ENCODE measurements at places on chromosomes 16 and 17.

GRCh38 chr17:78665387-78665951 lies 88.3 kb upstream of the DNAH17 start:
- no peak for DNase-seq

DNA sequence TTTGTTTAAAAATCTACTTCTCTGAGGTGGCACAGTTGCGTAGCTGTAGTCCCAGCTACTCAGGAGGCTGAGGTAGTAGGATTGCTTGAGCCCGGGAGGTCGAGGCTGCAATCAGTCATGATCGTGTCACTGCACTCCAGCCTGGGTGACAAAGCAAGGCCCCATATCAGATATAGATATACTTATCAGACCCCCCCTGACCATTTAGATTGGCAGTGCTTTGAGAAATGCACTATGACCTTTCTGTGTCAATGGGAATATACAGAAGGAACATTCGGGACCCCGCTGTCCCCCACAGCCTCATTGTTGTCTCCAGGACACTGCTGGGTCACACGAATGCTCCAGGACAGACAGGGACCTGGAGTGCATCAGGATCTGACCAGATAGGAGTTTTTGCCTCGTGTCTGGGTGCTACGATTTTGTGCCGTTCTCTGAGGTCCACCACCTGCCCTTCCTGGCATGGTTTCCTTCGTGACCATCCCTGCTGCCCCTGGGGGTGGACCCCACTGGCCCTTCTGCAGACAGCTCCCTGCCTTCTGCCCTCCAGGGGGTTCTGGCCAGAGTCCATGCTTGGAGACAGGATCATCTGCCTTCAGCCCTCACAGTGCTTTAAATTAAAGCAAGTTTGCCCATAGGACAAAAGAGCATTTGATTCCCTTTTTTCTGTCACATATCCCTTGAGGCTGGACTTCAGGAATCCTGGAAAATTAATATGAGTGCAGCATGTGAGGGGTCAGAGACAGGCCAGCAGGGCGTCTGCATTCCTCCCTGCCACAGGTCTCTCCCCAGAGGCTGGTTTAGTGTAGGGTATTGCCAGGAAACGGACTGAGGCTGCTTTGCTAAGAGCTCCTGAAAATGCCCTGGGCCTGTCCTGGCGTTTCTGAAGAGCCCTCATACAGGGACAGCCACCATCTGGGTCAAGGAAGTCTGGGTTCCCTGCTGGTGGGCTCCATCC lies 19.3 kb downstream of the PLD6 start:
- no peak for DNase-seq

DNA sequence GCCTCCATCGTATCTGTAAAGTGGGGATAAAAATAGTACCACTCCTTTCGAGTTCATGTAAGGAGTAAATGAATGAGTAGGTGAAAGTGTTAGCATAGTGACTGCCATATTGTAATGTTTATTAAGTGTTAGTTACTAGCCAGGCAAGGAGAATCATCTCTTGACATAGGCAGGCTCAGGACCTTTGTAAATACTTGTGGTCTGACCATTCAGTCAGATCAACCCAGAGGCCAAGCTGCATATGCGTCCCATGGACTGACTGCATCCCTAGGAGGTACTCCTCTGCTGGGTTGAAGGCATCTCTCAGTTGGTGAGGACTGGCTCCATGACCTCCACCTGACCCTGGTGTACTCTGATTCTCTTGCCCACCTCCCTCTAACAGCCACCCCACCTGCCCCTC lies 40.5 kb upstream of the CDRT4 start:
- DNase-seq: no peak

- no peak for DNase-seq
These were observed 41.4 kb upstream of the ANKFY1 start for GRCh38 chr17:4305224-4305623.

DNA sequence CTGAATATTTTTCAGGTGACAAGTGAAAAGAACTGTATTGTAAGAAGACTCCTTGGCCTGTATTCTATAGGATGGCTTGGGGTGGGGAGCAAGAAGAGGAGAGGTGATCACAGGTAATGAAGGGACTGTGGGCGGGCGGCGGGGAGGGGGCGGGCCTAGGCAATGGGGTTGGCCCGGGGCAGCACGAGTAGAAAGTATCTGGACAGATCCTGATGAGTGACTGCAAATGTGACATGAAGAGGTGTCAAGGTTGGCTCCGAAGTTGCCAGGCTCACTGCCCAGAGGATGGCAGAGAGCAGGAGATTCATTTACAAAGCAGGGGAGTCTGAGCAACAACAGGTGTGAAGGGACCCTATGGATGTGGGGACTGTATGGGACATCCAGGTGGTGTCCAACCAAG lies 10.8 kb upstream of the G6PC1 start:
- DNase-seq: no peak

- no peak for DNase-seq
These were observed 7.4 kb upstream of the PSMC3IP start for GRCh38 chr17:42584880-42585279.

- no peak for DNase-seq
These were observed 8.4 kb downstream of the PHF12 start for GRCh38 chr17:28942925-28943324.

DNA sequence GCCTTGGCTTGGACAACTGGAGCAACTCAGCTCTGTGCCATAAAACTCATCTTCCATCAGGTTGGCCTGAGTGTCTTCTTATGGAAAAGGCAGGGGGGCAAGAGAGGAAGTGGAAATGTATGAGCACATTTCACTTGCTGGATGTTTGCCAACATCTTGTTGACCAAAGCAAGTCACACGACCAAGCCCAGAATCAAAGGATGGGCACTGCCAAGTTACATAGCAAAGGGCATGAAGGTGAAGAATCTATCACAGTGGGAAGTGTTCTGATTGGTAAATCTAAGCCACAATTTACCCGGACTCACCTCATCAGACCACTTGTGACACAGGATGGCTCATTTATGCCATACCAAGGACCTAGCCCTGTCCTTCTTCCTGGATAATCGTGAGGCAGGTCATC lies 310.5 kb upstream of the IRX5 start:
- no peak for DNase-seq

DNA sequence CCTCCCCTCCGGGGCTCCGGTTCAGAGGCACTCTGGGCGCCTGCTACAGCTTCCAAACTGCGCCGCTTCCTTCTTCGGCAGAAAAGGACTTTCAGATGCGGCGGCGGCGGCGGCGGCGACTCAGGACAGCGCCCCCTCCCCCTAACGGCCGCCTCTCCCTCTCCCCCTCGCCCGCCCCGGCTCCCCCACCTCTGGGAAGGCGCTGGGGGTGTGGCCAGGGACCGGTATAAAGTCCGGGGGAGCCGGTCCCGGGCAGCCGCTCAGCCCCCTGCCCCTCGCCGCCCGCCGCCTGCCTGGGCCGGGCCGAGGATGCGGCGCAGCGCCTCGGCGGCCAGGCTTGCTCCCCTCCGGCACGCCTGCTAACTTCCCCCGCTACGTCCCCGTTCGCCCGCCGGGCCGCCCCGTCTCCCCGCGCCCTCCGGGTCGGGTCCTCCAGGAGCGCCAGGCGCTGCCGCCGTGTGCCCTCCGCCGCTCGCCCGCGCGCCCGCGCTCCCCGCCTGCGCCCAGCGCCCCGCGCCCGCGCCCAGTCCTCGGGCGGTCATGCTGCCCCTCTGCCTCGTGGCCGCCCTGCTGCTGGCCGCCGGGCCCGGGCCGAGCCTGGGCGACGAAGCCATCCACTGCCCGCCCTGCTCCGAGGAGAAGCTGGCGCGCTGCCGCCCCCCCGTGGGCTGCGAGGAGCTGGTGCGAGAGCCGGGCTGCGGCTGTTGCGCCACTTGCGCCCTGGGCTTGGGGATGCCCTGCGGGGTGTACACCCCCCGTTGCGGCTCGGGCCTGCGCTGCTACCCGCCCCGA lies at the start of gene IGFBP4:
Gene IGFBP4 (plus strand): TSS at position 255 of the 792 bp plus-strand sequence. CDS start 286 bp downstream, at position 541.
- peak; percentile 92 for DNase-seq

DNA sequence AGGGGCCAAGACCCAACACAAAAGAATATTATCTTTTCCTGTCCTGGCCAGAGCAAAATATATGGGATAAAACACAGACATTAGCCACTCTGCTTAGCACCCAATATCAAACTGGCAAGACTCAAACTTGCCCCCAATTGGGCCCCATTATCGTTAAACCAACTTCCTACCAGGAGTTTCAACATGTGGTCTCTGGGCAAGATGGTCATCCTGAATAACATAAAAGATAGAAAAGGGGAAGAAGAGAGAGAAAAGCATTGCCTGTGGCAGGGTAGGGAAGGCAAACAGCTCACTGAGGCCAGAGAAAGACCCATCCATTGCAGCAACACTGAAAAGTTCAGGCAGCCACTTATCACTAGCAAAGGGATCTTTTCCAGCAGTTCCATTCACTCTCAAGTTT lies 502.1 kb downstream of the KIF2B start:
- no peak for DNase-seq

DNA sequence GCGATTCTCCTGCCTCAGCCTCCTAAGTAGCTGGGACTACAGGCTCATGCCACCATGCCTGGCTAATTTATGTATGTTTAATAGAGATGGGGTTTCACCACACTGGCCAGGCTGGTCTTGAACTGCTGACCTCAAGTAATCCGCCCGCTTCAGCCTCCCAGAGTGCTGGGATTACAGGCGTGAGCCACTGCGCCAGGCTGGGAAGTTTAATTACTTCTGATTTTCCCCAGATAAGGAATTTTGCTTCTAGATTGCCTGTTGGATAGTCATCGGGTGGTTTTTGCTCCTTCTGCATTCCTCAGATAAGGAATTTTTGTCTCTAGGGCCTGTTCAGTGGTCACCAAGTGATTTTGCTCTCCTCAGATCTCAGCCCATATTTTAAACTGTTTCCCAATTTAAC lies 112.5 kb downstream of the MAP2K4 start:
- DNase-seq: no peak

DNA sequence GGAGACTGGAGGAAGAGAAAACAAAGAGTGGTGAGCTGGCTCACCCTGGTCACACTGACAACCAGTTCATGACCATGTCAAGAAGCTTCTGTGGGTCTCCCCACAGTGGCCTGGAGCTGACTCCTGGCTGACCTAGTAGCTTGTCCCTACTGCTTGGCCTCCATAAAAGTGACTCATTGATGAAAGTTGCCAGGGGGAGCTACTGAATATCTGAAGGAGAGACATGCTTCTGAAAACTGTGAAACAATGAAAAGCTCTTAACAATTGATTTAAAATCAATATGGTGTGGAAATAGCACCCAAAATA lies 22.0 kb downstream of the SMPD3 start:
- no peak for DNase-seq

DNA sequence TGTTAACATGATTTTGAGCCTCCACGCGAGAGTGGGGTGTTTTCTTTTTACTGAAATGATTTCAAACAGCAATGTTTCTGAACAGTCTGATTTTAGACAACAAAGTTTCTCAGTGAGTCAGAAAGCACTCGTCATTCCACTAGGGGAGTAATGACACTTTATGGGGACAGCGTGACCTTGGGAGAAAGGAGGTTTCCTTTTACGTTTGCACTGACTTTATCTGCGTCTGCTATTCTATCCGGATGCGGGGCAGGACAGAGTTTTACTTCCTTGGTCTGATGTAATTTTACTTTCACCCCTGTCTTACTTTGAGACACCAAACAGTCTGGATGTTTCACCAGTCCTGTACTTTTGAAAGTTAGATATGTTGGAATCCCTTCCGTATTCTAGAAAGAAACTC lies 20.7 kb downstream of the SLC47A1 start:
- no peak for DNase-seq

- DNase-seq: no peak
These were observed 91.5 kb upstream of the NLRP1 start for GRCh38 chr17:5675625-5676421.

DNA sequence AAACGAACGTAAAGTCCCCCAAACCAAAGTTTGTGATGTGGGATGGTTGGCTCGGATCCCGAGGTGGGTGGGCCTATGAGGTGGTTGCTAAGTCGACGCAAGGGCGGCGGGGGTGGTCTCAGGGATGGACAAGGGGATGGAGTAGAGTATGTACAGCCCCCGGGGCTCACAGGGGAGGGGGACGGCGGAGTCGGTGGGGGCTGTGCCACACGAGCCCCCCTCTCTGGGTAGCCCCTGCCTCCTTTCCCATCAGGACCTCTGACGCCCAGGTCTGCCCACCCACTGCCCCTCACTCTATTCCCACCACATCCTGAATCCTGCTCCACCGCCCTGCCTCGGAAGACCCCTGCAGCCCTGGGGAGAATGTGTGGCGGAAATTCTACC lies 15.2 kb downstream of the IL34 start:
- peak; percentile 80 for DNase-seq

DNA sequence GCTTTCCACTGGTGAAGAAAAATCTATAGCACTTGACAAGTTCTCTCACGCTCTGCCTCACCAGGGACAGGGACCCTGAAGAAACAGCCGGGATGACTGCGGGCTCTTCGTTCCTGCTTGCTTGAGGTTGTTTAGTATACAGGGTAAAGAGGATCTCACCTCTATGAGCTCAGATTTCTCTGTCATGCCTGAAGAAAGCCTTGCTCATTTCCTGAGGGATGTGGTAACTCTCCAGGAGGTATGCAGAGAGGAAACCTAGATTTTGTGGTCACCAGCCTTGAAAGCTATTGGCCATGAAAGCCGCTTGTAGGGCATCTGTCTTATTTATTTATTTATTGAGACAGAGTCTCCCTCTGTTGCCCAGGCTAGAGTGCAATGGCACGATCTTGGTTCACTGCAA lies 23.2 kb downstream of the USP43 start:
- no peak for DNase-seq

- no peak for DNase-seq
These were observed 69.6 kb downstream of the RAI1 start for GRCh38 chr17:17750881-17751280.

GRCh38 chr17:47713980-47714700 lies 18.9 kb upstream of the TBX21 start:
- DNase-seq: no peak

DNA sequence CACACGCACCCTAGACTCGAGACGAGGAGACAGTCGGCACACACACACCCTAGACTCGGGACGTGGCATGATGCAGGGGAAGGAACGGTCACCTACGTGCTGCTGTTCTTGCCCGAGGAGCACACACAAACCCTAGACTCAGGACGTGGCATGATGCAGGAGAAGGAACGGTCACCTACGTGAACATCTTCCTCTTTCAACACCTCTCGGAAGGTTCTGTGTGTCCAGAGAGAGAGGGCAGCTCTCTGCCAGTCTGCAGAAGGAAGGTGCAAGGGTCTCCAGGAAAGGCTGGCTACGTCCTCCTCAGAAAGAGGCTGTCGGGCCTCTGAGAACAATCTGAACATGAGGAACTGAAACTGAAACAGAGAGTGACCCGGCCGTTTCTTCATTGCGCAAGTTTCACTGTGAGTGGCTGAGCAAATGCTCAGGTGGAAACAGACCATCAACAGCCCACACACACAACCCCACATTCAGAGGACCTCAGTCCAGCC lies 43.4 kb downstream of the ZNF276 start:
- no peak for DNase-seq

GRCh38 chr17:2959371-2960130 lies 103.9 kb downstream of the OR1D5 start:
- DNase-seq: no peak

DNA sequence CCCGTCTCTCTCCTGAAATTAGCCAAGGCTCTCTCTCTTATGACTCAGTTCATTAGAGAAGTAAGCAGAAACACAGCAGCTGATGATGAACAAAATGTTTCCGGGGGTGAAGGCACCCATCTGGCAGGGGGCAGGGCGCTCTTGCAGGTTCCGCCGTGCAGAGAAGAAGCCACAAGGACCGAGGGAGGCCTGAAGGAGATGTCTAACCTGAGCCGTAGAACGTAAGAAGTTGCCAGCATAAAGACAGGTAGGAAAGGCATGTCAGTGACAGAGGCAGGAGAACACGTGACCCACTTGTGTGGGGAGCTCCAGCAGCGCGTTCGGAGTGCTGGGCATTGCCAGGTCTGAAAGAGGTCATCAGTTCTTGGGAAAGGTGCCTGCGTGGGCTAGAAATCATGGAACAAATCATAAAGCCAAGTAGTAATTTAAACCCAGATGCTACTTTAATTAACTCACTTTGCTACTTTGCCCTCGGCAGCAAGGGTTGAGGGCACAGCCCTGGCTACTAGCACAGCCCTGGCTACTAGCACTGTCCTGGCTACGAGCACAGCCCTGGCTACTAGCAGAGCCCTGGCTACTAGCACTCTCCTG lies 198.6 kb downstream of the RPTOR start:
- DNase-seq: no peak
